Stimulated activated CD4-positive, alpha-beta T cell treated with anti-CD3 and anti-CD28 coated beads, Interleukin-15, amount 100 ng/mL, for 1 hour (primary cell): ENCODE measurements at places on chromosomes 7 and 10.

DNA sequence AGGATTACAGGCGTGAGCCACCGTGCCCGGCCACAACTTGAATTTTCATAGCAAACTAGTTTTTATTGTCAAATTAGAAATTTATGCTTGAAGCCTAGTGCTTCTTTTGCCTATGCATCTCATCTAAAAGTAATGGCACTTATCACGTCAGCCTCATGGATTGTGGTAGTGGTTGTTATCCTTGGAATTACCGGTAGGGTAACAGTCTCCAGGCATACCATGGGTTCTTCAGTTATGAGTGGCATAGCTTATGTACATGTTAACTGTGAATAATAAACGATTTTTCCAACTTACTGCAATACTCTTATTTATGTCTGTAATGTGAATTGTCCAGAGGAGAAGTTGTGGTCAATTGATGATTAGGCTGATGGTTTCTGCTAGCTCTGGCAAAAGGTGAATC lies 63.1 kb downstream of the BMPR1A start:
- no peak for DNase-seq

DNA sequence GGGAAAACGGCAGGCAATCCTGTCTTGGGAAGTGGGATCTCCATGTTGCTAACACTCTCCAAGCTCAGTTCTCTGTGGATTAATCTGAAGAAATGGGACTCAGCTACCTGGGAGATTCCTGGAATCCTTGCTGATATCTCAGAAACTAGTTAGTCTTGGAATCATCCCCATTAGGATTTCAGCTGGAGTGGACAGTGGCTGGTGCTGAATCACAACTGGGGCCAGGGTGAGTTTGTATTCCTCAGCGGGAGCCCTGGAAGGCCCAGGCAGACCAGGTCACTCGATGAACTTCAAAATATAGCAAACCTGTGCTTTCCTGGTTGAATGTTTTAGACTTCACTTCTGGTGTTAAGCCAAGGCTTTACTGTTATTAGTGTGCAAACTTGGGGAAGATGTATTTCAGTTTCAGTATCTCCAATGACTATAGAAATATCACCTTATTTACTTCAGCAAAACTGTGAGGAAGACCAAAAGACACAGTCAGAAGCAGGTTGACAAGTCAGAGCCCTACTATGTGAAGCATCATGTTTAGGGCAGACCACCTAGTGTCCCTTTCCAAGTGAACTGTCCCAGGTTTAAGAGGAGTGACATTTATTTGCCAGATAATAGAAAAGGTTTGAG lies 126.1 kb downstream of the AOAH start:
- no peak for DNase-seq

- DNase-seq: no peak
These were observed 2.9 kb upstream of the RRP12 start for GRCh38 chr10:97404044-97404443.

GRCh38 chr7:47576031-47576865 lies 5.7 kb downstream of the TNS3 start:
- DNase-seq: no peak

- no peak for DNase-seq
These were observed 138.1 kb upstream of the ITGB1 start for GRCh38 chr10:33095867-33096815.

DNA sequence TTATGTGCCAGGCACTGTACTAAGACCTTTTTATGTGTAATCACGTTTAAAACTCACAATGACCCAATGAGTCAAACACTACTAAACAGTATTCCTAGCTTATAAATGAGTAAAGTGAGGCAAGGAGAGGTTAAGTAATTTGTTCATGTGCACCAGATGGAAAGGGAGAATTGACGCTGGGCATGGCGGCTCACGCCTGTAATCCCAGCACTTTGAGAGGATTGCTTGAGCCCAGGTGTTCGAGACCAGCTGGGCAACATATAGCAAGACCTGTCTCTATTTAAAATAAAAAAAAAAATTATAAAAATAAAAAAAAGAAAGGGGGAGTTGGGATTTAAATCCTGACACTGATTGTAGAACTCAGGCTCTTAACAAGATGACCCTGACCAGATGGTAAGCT lies 46.7 kb upstream of the DLG5 start:
- no peak for DNase-seq

DNA sequence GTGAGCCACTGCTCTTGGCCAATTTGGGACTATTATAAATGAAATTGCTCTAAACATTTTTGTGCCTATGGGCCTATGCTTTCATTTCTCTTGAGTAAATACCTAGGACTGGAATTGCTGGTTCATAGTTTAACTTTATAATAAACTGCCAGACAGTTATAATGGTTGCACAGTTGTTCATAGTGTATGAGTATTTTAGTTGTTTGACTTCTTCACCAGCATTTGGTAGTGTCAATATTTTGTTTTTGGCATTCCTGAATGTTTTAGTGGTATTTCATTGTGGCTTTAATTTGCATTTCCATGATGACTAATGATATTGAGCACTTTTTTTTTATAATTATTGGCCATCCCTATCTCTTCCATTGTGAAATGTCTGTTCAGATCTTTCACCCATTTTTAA lies 29.5 kb downstream of the PLEKHA8 start:
- DNase-seq: no peak

DNA sequence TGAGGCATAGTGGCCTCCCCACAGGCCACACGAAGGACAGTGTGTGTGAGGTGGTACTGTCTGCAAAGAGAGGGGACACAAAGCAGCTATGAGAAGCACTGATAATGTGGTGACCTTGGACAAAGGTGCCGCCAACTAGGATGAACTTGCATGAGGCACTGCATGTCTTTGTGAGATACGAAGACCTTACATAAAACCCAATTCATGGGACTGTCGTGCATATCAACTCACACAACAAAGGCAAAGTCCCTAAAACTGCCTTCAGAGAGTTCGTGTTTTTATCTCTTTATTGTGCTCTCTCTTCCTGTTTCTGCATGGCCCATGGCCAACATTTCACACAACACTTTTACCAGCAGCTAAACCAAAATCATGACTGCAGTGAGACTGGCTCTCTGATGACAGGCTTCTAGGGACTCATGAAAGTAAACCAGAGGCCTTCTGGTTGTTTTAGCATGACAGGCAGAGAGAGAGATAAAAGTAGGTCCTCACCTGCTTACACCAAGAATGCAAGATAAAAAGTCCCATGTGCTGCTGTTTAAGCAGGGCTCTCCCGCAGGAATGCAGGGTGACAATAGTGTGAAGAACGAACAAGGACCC lies 347.8 kb downstream of the ELMO1 start:
- no peak for DNase-seq
